ENCODE measurements at places on chromosomes 7 and 10.

DNA sequence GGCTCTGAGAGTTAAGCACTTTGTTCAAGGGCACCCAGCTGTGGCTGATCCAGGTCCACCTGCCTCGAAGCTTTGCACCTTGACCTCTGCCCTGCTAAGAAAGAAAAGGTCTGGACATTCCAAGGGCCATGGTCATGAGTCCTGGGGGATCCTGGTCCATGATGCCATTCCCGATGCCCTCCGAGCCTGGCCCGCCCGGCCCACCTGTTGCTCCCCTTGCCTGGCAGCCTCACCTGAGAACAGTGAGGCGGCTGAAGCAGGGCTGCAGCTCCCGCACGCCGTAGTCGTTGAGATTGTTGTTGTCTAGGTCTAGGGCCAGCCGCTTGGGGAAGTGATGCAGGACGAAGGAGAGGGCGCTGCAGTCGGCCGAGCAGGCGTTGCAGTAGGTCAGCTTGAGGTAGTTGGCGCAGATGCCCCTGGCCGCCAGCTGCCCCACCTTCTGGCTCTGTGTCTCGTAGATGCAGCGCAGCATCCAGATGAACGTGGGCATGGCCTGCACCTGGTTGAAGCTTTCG lies 27.5 kb downstream of the NOD1 start:
- DNase-seq, result no peak

- DNase-seq, result no peak
These were observed 71.6 kb downstream of the FBXL13 start for GRCh38 chr7:103003004-103003403.

DNA sequence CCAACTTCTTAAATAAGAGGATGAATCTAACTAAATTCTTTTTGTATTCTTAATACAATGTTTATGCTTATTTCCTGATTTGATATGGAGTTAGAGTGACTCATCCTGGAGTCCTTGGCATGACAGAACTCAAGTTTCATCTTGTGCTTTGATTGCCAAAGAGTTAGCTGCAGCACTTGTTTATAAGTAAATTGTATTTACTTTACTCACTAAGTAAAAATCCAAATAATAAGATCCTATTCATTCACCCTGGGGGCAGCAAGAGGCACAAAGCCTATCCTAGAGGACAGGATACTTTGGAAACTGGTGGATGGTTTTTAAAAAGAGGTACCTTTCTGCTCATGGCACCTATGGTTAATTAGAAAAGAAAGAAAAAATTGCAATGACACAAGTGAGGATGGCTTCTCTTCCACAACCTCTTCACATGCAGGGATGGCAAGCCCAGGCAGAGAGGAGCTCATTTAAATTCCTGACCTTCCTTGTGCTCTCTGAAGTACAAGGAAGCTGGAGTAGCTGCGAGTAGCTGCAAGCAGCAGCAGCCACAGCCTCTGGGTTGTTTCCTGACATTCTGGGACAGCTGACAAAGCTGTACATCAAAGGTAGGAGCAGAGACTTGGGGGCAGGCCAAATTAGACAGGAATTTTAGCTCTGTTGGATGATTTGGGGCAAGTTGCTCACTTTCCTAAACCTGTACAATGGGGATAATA lies 28.5 kb upstream of the CROT start:
- DNase-seq, result no peak

DNA sequence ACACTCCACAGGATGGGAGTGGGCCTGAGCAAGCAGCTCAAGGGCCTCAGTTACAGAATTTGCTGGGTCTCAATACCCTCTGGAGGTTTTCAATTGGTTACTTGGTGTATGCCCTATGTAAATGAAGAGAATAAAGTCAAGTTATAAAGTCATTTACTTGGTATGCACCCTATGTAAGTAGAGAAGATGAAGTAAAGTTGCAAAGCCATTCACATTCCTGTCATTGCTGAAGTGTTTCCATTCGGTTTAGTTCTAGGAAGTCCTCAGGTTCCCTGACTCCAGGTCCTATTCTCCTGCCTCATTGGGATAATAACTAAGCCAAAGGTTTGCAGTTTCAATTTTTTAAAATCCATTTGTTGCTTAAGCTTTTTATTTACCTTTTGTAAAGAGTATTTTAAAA lies 272.6 kb upstream of the NPSR1 start:
- no peak for DNase-seq

- DNase-seq, result no peak
These were observed 749.5 kb downstream of the GATA3 start for GRCh38 chr10:8803992-8804391.
